ENCODE measurements at places on chromosomes 3 and 15.

GRCh38 chr3:38477057-38477820 is 18.9 kb upstream of the EXOG start:
- no peak for DNase-seq

GRCh38 chr15:74196175-74196574 is 6.4 kb downstream of the STRA6 start:
- DNase-seq: no peak

DNA sequence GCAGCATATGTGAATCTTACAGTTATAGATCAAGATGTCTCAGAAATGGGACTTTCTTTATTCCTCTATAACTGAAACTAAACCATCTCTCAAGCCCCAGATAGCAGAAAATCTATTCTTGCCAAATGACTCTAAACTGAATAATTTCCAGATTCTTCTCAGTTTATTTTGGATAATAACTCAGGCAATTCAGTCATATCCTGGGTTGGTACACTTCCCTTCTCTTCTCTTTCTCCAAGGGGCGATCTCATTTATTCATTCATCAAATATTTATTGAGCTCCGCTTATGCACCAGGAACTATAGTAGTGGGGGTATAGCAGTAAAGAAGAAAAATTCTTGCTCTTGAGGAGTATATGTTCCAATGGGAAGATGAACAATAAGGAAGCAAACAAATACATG is 13.5 kb upstream of the PCOLCE2 start:
- no peak for DNase-seq

DNA sequence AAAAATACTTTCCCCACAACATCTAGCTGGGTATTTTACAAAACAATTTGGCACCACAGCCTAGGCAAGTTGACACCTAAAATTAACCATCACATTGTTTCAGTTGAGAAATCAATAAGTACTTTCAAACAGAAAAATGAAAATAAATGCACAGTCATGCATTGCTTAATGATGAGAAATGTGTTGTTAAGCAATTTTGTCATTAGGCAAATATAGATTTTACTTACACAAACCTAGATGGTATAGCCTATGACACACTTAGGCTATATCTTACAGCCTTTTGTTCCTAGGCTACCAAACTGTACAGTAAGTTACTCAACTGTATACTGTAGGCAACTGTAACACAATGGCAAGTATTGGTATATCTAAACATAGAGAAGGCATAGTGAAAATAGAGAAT is 608.6 kb upstream of the BCHE start:
- DNase-seq: no peak

- no peak for DNase-seq
These were observed 33.7 kb downstream of the TJP1 start for GRCh38 chr15:29788433-29789034.

DNA sequence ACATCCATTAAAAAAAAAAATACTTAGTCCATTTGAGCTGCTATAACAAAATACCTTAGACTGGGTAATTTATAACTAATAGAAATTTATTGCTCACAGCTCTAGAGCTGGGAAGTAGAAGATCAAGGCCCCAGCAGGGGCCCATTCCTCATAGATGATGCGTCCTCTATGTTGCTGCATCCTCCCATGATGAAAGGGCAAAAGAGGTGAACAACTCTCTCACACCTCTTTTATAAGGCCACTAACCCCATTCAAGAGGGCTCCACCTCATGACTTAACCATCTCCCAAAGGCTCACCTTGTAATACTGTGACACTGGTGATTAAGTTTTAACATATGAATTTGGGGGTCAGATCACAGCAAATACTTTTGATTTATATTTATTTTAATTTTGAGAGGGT is 3.0 kb upstream of the TLNRD1 start:
- no peak for DNase-seq

- no peak for DNase-seq
These were observed 34.3 kb upstream of the APH1B start for GRCh38 chr15:63243101-63243500.

DNA sequence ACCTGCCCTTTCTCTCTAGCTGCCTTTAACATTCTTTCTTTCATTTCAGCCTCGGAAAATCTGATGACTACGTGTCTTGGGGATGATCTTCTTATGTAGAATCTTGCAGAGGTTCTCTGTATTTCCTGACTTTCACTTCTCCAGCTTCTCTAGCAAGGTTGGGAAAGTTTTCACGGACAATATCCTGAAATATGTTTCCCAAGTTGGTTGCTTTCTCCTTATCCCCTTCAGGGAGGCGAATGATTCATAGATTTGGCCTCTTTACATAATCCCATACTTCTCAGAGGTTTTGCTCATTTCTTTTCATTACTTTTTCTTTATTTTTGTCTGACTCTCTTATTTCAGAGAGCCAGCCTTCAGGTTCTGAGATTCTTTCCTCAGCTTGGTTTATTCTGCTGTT is 62.1 kb upstream of the CCDC54 start:
- no peak for DNase-seq

DNA sequence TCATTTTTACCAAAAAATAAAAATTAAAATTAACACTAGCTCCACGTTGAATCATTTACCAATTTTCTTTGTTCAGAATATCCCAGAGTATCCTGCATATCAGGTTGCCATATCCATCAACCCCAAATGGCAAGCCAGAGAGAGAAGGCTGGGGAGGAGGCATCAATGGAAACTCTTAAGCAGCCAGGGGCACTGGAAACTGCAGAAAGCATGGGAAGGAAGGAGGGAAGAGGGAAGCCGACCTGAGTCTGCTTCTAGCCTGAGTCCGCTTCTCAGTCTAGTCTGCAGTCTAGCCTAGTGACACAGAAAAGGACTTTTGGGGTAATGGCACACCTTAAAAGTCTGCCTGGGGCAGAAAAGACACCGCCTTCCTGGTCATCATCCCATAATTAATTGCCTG is 1.6 kb upstream of the MTHFS start:
- no peak for DNase-seq

DNA sequence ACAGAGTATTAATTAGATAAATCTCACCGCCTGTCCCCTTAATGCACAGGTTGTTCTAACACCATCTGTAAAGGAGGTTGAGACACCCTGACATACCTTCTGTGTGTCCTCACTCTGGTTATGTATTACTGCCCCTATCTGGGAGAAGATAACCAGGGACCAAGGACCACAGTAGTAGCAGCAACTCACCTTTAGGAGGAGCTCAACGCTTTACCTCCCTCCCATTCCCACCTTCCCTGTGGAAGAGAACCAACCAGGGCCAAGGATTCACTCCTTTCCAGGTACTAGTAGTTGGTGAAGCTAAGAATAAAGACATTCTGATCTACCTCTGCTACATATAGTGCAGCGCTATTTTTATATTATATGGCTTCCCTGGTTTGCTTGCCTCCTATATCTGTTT is 232.6 kb downstream of the MEX3B start:
- DNase-seq: no peak

DNA sequence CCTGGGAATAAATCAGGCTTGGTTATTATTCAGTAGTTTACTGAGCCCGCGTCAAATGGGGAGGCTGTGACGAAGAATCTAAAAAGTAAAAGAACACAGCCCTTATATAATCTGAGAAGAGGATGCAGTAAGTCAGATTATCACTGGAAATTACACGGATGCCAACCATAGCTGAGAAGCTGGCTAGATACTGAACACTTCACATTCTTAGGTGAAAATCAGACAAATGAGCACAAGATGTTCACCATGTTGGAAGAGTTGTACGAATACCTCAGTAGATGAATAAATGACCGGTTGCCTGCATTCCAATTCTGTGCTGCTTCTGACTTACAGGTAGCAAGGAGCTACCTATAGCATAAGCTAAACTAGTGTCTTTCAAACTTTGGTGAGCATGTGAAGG is 254.3 kb downstream of the THRB start:
- no peak for DNase-seq

DNA sequence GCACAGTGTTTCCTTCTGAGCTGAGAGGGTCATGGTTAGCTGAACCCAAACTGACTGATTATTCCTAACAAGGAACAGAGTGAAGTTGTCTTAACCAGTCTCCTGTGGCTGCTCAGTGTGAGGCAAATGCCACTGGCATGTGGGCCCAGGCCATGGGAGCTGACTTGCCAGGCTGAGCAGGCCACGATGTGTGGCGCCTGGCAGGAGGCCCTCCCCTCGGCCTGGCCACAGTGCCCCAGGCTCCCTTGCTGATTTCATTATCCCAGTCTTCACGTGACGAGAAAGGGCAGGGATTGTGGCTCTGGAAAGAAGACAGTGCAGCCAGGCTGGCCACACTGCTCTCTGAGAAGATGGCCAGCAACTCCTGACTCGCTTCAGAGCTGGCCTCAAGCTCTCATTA is 58.8 kb downstream of the SLCO2A1 start:
- DNase-seq: no peak

DNA sequence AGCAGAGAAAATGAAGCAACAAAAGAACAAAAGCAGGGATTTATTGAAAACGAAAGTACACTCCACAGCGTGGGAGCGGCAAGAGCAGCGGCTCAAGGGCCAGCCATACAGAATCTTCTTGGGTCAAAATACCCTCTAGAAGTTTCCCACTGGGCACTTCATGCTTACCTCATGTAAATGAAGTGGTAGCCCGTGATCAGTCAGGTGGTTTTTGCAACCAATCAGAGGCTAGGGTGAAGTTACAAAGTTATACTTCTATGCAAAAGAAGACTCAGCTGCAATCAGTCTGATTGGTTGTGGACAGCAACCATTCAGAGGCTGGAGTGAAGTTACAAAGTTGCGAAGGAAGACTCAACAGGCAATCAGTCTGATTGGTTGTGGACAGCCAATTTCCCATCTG is 37.8 kb upstream of the TRH start:
- DNase-seq: no peak

DNA sequence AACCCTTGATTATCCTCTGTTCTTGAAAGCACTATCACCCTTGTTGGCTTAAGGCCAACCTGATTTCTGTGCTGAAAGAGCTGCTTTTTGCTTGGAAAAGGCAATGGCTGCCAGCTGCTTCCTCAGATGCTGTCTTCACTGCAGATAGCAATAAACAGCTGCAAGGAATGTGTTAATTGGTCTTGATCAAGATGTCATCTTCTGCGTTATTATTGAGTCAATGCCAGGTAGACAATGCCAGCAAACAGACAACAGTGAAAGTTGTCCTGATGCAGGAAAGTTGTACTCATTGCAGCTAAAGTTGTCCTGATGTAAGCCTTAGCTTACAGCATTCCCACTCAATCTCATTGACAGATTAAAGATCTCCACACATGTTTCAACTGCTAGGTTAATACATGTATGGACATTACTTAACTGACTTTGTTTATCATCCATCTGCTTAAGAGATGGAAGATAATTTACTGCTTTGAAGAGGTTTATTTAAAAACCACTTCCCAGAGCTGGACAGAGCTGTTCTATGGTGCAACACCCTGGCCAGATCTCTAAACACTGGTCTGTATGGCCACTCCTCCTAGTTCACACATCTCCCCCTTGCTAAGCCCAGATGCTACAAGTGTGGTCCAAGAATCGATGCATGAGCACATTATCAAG is 251.0 kb upstream of the MCTP2 start:
- no peak for DNase-seq

- DNase-seq: no peak
These were observed 68.4 kb downstream of the MAGEF1 start for GRCh38 chr3:184643442-184643841.

All from CD4-positive, alpha-beta T cell (primary cell).